NCI-H1417 (cell line): ENCODE measurements at places on chromosomes 6 and 20.
A peak's percentile ranks its signal among the peaks of the same experiment; 100 is the strongest.

DNA sequence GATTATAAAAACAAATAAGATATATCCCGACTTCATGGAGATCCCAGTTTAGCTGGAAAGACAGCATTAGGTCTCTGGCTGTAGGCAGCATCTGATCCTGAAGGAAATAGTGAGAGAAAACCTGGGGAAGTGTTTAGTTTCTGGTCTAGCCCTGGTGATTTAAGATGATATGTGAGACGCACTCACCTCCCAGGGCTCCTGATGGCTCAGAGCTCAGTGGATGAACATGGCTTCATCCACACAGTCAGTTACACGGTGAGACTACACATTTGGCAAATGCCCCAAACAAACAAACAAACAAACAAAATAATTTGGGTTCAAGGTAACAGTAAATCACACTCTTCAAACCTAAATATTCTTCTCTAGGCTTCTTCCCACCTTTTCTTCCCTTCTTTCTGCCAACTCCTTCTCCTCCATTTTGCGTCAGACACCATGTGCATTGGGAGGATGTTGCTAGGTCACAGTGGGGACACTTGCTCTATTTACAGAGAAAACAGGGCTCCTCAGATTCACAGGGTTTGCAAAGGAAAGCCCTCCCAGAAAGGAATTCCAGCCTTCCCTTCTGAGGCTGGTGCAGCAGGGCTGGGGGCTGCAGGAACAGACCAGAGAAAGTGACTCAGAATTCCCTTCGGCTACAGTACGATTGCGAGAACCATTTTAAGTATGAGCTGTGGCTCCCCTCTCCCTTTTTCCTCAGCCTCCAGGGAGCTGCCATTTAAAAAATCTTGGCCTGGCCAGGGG, 59.6 kb upstream of the SALL4 start:
- DNase-seq = no peak

GRCh38 chr6:143746202-143747119, 68.7 kb downstream of the PHACTR2 start:
- no peak for DNase-seq

DNA sequence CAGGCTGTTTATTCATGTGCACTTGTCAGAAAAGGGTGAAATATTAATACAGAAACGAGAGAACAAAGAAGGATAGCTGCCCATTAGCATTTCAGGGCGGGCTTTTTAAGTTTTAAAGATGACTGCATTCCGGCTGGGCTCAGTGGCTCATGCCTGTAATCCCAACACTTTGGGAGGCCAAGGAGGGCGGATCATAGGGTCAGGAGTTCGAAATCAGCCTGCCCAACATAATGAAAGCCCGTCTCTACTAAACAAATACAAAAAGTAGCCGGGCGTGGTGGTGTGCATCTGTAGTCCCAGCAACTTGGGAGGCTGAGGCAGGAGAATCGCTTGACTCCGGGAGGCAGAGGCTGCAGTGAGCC, 130.5 kb downstream of the HFE start:
- peak; percentile 72 for DNase-seq

DNA sequence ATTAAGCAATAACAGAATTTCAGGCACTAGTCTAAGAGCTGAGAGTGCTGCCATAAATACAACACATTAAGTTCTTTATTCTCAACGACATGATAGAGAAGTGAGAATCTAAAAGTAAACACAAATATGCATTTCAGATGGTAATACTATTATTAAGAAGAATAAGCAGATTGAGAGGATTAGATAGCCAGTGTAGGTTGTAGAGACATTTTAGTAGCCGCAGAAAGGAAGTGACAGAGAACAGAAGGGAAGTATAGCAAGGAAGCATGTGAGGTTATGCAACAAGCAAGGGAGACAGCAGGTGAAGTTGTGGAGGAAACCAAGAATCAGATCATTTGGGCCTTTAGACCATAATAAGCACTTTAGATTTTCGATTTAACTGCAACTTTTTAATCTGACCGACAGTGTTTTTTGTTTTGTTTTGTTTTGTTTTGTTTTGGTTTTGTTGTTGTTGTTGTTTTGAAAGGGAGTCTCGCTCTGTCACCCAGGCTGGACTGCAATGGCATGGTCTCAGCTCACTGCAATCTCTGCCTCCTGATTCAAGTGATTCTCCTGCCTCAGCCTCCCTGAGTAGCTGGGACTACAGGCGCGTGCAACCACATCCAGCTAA, 737.0 kb upstream of the ADGRB3 start:
- DNase-seq = no peak

GRCh38 chr6:7440476-7440875, 50.9 kb downstream of the RIOK1 start:
- DNase-seq = no peak

GRCh38 chr6:38713812-38714211, 1.3 kb upstream of the DNAH8 start:
- no peak for DNase-seq

- no peak for DNase-seq
These were observed 69.2 kb downstream of the PRDM1 start for GRCh38 chr6:106155219-106155830.

DNA sequence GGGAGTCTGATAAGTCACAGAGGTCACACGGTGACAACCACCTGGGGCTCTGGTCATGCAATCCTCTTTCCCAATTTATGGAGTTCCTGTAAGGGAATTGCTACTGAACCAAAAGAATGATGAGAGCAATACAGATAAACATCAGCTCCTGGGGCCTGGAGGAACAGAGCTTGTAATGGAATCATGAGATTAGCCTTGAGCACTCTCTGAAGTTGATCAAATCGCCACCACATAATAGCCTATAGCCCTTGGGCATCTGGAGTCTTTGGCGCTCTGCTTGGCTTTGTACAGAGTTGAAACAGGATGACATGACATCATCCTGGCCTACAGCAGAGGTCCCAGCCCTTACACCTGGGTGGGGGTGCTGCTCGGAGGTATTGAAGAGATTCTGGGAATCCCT, 154.3 kb upstream of the DTNBP1 start:
- DNase-seq = no peak

- no peak for DNase-seq
These were observed 350.0 kb downstream of the CD83 start for GRCh38 chr6:14467591-14467990.

DNA sequence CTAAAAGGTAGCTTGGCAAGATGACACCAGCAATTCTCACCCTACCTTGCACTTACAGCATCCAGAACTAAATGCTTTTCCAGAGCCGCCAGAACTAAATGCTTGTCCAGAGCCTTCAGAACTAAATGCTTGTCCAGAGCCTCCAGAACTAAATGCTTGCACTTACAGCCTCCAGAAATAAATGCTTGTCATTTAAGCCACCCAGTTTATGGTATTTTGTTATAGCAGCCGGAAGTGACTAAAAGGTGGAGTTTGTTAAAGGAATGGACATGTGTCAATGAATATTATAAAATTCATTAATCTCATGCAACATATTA, 133.5 kb downstream of the GPX5 start:
- no peak for DNase-seq

DNA sequence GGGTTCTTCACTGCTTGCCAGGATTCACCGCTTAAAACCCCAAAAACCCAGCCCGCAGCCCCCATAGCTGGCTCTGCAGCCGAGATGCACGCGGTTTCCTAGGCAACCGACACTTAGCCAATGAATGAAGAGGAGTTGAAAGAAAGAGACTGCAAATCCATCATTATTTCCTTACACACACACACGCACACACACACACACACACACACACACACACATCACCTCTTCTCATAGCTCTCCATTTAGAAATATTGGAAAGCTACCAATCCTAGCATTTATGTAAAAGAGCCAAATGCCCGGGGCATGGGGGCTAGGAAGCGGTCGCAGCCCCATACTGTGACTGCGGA, 3.4 kb upstream of the TUBB2B start:
- peak; percentile 90 for DNase-seq
